Kidney epithelial cell (primary cell): ENCODE measurements at places on chromosomes 7 and 10.

DNA sequence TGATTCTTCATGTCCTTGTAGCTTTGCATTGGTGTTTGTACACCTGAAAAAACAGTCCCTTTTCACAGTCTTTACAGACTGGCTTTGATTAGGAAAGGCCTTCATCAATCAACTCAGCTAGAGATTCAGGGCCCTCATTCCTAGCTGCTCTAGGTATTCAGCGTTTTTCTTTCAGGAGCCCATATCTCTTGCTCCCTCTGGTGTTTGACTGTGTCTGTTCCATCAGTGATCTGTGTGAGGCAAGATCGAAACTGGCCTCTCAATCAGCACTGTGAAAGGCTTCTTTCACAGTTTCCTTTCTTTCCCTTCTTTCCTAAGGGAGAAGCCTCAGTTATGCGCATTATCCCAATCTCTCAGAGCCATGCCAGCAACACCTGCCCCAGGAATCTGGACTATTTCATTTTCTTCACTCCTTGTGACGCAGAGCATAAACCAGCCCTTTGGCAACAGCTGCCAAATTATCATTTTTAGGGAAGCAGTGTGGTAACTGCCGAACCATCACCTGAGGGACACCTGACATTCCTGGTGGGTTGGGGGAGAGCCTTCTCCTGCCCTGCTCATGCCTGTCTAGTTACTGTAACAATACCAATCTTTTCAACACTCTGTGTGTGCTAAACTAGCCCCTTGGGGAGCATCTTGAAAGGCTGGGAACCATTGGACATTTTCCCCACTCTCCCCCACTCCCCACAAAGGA lies 75.7 kb upstream of the CCDC71L start:
- DNase-seq, result peak; percentile 45

DNA sequence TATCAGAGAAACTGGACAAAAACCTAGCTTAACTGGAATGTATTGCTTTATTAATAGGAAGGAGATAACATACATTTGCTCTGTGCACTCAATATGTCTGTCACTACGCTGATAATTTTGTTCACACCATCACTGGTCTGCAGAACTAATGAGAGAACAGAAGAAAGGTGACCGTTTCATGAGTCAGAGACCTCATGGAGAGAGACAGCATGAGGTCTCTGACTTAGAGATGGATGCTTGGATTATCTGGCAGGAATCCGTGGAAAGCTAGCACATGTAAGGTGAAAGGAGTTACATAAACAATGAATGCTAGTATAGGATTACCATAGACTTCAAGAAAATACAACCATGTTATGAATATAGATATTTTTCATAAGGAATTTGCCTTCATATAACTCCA lies 947.3 kb downstream of the IPMK start:
- no peak for DNase-seq

DNA sequence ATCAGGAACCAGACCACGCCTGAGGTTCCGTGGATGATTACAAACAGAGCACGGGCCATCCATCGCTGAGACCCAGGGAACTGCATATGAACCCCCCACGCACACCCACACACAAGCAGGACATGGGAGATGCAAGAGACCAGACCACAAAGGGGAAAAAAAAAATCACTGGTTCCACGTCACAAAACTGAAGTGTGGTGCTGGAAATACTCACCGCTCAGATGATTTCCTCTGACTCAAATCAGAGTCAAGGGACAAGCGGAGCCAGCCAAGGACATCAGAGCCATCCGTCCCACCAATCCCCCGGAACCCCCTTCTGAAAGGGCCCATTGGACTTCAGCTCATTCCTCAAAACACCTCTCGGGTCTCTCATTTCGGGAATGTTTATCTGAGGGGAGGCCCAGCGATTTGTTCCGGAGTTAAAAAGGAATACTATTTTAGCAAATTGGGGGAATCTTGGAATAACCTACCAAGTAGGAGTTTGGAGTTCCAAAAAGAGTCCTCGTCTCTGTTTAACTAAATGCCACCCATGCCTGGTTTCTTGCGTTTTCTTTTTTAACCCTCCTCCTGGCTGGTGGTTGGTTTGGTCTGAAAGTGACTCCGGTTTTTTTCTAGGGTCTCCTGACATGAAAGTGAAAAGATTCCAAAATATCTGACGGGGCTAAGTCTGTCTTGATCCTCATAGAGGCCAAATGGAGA lies 15.0 kb downstream of the SNX8 start:
- no peak for DNase-seq

- DNase-seq, result no peak
Observed at GRCh38 chr10:13117841-13118783, 18.1 kb downstream of the OPTN start.

DNA sequence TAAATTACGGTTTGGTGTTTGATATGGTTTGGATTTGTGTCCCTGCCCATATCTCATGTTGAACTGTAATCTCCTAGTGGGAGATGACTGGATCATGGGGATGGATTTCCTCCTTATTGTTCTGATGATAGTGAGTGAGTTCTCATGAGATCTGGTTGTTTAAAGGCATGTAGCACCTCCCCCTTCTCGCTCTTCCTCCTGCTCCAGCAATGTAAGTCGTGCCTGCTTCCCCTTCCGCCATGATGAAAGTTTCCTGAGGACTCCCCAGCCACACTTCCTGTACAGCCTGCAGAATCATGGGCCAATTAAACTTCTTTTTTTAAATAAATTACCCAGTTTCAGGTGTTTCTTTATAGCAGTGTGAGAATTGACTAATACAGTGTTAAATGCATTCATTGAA lies 116.6 kb downstream of the DOCK4 start:
- no peak for DNase-seq

DNA sequence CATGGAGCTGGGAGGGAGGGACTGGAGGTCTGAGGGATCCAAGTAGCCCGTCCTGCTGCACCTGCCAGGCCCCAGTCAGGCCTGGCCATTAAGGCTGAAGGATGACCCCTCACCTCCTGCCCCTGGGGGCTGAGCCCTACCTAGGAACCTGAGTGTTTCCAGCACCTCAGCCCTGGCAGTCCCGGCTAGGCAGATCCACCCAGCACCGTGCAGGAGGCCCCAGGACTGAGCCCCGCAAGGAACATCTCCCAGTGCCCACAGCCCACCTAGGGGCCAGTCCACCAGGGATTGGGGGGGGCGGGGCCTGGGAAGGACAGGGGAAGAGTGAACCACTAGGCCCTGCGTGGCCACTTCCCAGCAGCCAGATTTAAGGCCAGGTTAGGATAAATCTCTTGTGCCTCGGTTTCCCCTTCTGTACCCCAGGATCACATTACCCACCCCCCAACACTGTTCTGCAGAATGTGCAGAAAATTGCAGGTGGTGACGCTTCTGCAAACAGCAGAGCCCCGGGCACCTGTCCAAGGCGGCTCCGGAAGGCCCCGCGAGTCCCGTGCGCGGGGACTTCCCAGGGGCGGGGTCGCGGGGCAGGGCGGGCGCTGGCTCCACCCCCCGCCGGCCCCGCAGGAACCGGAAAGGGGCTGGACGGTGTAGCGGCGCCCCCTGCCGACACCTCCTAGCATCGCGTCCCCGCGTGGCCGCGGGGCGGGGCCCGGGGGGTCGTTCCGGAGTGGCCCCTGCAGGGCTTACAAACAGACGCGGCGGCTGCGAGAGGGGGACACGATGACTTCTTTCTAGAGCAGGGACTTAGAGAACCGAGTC lies 55.9 kb downstream of the PWWP2B start:
- peak; percentile 32 for DNase-seq

DNA sequence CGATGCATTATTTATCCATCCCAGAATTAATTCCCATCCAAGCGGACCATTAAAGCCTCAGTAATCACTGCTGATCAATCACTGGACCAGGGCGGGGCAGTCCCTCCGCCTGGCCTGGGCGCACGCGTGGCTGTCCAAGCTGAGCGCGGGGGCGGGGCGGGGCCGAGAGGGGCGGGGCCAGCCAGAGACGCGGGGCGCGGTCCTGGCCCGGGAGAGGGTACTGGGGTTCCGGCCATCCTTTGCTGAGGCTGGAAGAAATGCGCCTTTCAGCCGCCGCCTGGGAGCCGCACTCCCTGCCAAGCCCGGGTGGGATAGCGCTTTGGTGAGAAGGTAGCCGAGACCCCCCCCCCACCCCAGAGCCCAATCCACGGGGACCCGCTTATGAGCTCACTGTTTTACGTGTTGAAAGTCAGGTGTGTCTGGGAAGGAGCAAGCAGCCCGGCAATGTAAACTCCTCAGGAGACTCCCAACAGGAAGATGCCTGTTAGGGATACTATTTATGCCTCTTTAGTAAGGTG lies at the start of gene ARHGAP22:
Gene ARHGAP22 (minus strand): TSS at position 83 of the 518 bp plus-strand sequence. CDS start 277 bp downstream, outside the sequence.
- no peak for DNase-seq

DNA sequence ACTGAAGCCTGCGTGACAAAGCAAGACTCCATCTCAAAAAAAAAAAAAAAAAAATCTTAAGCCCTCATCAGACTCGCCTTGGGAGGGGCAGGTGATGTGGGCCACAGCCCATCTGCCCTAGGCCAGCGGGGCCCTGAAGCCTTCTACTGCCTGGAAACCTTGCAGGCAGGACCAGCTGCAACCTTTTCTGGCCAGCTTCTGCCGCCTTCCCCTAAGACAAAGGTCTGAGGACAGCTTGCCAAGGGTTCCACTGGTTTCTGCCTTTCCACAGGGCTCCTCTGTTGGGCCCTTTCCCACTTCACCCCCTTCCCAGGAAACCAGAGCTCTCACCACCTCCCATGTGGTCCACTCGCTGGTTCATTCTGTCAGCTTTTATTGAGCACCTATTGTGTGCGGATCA lies 35.2 kb downstream of the UBTD1 start:
- no peak for DNase-seq

DNA sequence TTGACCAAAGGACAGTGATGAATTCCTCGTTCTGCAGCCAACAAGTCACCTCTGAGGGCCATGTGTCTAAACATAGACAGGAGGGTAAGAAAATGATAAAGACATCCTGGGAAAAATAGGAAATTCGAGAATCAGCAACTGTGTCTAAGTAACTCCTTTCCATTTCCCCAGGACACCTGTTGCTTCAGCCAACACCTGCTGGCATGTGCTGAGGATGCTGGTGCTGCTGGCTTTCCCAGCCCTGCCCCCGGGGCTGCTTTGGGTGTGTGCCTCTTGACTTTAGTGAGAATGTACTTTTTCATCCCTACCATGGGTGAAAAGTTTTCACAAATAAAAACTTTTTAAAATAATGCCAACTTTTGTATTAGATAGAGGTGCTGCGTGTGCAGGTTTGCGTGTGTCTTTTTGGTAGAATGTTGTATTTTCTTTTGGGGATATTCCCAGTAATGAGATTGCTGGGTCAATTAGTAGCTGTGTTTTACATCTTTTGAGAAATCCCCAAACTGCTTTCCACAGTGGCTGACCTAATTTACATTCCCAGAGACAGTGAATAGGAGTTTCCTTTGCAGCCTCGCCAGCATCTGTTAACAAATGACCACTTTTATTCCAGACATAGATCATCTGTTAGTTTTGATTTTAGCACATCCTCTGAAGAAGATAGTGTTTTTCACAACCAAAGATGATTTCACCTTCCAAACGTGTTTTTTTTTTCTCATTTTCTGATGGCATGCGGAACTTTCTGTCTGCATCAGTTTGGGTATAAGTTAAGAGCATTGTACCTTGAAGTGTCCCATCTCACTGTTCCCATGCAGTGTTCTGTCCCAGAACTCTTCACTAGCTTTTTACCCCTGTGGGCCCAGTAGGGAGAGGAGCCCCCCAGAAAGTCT lies 104.2 kb upstream of the ACBD5 start:
- no peak for DNase-seq

DNA sequence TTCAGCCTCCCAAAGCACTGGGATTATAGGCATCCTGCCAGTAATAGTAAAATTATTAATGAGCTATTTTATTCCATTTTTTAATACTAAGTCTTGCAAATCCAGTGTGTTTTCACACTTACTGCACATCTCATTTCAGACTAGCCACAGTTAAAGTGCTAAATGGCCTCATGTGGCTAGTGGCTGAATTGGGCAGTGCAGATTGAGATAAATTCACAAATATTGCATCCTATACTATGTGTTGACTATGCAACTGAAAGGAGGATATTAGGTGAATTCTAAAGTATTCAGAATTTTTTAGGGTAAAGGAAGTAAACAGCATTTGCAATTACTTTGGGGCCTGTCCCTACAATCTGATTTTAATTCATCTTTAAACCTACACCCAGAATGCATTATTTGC lies 10.2 kb downstream of the APBB1IP start:
- no peak for DNase-seq
